ENCODE measurements at places on chromosomes 6 and 20. TPM values are rescaled to one million over a fixed set of nuclear protein-coding genes. Genes with fewer than 3 reads are reported as not detected.

The MRPL18 gene
- 25.7 TPM for total RNA-seq

The SIGLEC1 gene
- 4.4 TPM for total RNA-seq

The PKIB gene
- 2.3 TPM for total RNA-seq

The SMLR1 gene
- 0.29 TPM for total RNA-seq

The MUC21 gene
- not detected for total RNA-seq

The SYNGAP1 gene
- total RNA-seq, result 14.3 TPM

The RIPOR2 gene
- total RNA-seq, result 18.2 TPM

The CPNE1 gene
- 129 TPM for total RNA-seq

The CDSN gene
- not detected for total RNA-seq
